Fibroblast of skin of right quadriceps (primary cell): ENCODE measurements at places on chromosomes 12 and 14.

DNA sequence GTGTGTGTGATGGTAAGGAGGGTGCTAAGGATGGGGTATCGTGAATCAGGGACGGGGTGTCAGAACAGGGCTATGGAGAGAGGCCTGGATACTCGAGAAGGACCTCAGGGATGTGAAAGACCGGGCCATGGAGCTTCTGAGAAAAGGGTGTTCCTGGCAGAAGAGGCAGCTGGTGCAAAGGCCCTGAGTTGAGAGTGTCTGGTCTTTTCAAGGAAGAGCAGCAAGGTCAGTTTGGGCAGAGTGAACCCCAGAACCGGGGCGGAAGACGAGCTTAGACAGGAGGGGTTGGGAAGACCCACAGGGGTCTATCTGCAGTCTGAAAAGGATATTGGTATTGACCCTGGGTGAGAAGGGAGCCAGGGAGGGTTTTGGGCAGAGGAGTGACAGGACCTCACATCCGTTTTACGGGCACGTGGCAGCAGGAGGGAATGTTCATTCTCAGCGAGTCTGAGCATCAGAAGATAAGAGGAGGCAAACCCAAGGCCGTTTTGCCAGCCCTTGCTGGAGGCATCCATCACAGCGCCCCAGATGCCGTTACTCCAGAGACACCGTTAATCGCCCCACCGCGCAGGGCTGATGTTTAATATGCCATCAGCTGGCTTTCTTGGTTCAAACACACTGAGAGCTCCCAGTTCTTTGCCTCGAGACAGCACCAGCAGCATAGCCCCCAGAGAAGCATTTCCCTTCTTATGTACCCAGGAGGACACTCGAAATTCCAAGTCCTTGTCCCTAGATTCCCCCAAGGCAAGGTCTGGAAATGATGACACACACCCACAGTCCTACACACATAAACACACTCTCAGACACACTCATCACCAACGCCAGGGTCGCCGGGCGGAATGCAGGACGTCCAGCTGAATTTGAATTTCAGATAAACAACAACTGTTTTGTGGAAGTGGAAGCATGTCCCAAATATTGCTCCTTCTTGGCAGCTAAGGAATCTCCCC is 41.4 kb upstream of the EML1 start:
- peak; percentile 49 for DNase-seq

- DNase-seq: no peak
These were observed 129.1 kb downstream of the GTF2A1 start for GRCh38 chr14:81091660-81092059.

DNA sequence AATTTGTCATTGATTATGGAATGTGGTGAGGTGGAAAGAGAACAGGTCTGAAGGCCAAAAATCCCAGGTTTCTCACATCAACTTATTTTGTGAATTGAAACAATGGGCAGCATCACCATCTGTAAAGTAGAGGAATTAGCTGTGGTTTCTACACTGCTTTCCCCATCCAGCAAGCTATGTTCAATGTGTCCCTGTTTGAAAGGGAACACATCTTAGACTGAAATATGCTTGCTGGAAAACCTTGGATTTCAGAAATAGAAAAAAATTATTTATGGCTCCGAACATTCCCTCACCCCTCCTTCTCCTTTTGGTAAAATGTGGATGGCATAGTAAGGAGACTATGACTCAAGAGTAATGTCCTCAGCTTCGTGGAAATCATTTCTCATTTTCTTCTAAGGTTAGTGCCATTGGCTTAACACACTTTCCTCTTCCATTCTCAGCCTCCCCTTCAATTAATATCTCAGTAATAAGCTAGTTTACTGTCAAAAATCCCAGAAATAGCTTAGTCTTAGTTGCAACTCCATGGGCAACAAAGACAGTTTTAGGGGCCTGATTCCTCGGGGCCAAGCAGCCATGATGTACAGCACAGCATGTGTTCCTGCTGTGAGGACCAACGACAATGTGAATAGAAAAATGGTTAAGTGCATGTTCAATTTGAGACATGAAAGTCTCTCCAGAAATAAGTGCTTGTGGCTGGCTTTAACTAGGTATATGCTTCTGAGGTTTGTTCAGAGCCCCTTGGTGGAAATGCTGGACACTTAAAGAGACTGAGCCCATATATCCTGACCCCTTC is 205.8 kb upstream of the SLC38A2 start:
- DNase-seq: no peak

- no peak for DNase-seq
These were observed 153.1 kb downstream of the TMEM117 start for GRCh38 chr12:43988838-43989560.

GRCh38 chr14:74739293-74740030 is 23.7 kb upstream of the YLPM1 start:
- no peak for DNase-seq

DNA sequence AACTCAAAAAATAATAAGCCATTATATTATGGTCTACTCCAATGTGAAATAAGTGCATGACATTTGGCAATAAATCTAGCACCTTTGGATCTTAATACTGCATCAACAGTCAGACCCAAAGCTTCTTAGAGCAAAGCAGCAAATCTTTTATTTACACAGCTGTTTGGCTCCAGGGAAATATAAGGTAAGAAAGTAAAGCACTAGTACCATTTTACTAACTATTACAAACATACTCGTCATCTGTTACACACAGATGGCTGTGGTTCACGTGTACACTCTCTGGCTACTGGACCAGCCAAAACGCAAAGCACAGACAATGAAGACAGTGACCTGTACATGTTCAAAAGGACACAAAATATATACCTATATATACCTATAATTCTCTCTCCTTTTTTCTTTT is 2.8 kb downstream of the FGD6 start:
- DNase-seq: no peak

DNA sequence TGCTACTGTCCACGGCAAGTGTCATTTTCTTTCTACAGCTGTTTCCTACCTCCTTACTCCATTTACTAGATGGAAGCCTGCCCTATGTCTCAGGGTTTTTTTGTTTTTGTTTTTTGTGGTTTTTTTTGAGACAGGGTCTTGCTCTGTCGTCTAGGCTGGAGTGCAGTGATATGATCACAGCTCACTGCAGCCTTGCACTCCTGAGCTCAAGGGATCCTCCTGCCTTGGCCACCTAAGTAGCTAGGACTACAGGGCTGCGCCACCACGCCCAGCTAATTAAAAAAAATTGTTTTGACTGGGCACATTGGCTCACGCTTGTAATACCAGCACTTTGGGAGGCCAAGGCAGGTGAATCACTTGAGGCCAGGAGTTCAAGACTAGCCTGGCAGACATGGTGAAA is 14.7 kb downstream of the TUBA1A start:
- DNase-seq: no peak

- DNase-seq: no peak
These were observed 90.0 kb downstream of the LRRC74A start for GRCh38 chr14:76916040-76916715.

DNA sequence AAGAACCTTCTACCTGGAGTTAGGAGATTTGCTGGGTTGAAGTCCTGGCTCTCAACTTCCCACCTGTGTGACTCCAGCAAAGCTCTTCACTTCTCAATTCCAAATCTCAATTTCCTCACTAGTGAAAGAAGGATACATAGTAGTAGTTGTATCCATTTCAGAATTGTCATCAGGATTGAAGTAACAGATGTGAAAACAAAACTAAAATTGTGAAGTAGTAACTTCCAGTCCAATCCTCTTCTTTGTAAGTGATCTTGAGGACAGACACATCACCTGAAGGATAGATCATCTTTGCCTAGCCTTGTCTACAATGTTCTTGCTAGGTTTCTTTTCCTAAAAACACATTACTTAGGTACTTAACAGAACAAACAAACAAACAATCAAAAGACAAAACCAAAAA is 1.2 kb upstream of the LRRK2 start:
- no peak for DNase-seq

DNA sequence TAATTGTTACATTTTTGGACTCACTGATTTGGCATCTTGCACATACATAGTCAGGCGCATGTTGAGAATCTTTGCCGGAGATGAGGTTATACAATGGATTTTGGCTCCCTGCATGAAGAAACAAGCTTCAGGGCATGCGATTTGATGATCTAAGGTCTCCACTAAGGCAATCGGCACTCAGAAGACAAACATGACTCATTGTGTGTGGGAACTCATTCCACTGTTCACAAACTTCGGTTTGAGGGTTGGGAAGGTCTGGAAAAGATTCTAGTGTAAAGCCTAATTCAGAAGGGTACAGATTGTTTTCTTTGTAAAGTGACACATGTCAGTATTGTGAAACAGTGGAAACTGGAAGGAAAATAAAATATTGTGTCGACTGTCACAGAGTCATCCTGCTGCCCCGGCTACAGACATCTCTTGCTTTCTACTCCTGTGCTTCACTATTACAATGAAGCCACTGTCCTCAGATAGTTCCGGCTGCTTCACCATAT is 192.6 kb upstream of the HMGA2 start:
- peak; percentile 99 for DNase-seq

DNA sequence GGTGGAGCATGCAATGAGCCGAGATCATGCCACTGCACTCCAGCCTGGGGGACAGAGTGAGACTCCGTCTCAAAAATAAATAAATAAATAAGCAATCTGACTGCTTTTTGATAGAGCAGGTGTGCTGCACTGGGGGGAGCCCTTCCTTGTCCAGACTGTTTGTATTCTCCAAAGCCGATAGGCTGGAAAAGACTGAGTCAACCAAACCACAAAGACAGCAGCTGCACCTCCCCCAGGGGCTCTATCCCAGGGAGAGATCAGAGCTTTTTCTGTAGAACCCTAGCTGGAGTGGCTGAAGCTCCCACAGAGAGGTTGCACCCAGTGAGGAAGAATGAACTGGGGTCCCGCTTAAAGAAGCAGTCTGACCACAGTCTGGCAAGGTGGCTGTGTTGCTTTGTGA is 45.8 kb upstream of the LALBA start:
- peak; percentile 2 for DNase-seq

- peak; percentile 50 for DNase-seq
These were observed 8.8 kb upstream of the HEBP1 start for GRCh38 chr12:13008741-13009380.
